ENCODE measurements at places on chromosomes 7 and 10. TPM values are rescaled to one million over a fixed set of nuclear protein-coding genes. Genes with fewer than 3 reads are reported as not detected.

DNA sequence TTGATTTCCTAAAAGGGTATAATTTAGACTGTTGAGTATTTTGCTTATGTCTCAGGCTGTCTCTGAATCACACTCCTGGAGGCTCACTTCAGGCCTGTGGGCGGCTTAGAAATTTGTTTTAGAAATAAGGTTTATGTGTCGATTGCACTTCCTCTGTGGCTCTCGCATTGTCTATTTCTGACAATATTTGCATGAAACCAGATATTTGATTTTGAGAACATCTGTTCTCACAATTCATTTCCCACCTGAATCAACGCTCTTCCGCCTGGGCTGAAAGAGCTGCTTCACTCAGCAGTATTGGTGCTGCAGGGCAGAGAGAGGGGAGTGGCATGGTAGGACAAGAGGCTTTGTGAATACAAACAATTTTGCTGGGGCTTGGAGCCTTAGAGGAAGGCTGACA lies 262.0 kb downstream of the ADRA2A start:
- DNase-seq: no peak

GRCh38 chr10:79112881-79113431 lies 44.2 kb downstream of the ZMIZ1 start:
- DNase-seq: no peak

GRCh38 chr10:57202356-57202755 lies 841.3 kb upstream of the ZWINT start:
- DNase-seq: no peak

MLXIPL gene
- 11.1 TPM for total RNA-seq
